ENCODE measurements at places on chromosomes 3 and 15. TPM values are rescaled to one million over a fixed set of nuclear protein-coding genes. Genes with fewer than 3 reads are reported as not detected.

Gene GHRL
- 0.32 TPM for total RNA-seq

Gene GRAMD1C
- total RNA-seq, result 2.2 TPM

Gene FETUB
- total RNA-seq, result not detected

Gene GASK1A
- 0.32 TPM for total RNA-seq

Gene XIRP1
- not detected for total RNA-seq

Gene CACNA2D2
- not detected for total RNA-seq

Gene AP4E1
- total RNA-seq, result 26.3 TPM

Gene GPR149
- total RNA-seq, result not detected

Gene CTXN2
- not detected for total RNA-seq

Gene TM4SF4
- not detected for total RNA-seq

Gene SCAANT1
- total RNA-seq, result not detected

Gene PARP15
- under 0.01 TPM for total RNA-seq

Gene IL16
- 0.32 TPM for total RNA-seq

Gene TMC3
- not detected for total RNA-seq

Gene C3orf49
- total RNA-seq, result not detected

Gene KBTBD13
- total RNA-seq, result not detected

Gene APOD
- total RNA-seq, result 1.3 TPM

Gene RARRES1
- total RNA-seq, result 6.4 TPM

Gene AP3B2
- total RNA-seq, result 0.64 TPM

Gene ILDR1
- total RNA-seq, result not detected

Gene SAXO2
- total RNA-seq, result 1.6 TPM

Gene GABRG3
- not detected for total RNA-seq

Gene UBP1
- 70.9 TPM for total RNA-seq

Gene CPA3
- under 0.01 TPM for total RNA-seq

Gene CASR
- not detected for total RNA-seq

Gene PDIA5
- total RNA-seq, result 43.6 TPM

Gene BCHE
- 1.6 TPM for total RNA-seq

Gene SLC28A2
- not detected for total RNA-seq

Gene DCLK3
- total RNA-seq, result under 0.01 TPM

Gene XXYLT1
- total RNA-seq, result 33.5 TPM

Gene RASGRP1
- 9.5 TPM for total RNA-seq

Gene SLC28A1
- total RNA-seq, result not detected

Gene SPATA12
- total RNA-seq, result not detected

Gene GHSR
- total RNA-seq, result not detected

Gene FILIP1L
- 213 TPM for total RNA-seq

Gene SERPINI1
- total RNA-seq, result 2.6 TPM

Gene GOLGA8J
- total RNA-seq, result not detected

Gene LIPC
- total RNA-seq, result 0.86 TPM

All from fibroblast of villous mesenchyme (primary cell).